ENCODE measurements at places on chromosomes 2 and 18.

- DNase-seq, result no peak
Measured at GRCh38 chr2:117330641-117331040, 483.9 kb upstream of the DDX18 start.

GRCh38 chr2:183172220-183172887, 48.1 kb downstream of the NUP35 start:
- no peak for DNase-seq

DNA sequence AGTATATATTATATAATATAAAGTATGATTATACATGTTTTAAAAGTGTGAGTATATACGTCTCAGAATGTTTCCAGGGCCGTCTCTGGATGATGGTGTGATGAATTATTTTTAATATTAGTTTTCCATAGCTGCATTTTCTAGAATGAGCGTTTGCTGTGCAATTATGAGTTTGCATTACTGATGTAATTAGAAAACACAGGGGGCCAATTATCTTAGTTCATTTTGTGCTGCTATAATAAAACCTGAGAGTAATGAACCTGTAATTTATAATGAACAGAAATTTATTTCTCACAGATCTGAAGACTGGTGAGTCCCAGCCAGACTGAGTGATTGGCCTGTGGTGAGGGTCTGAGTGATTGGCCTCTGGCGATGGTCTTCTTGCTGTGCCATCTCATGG, 4.0 kb upstream of the HJURP start:
- no peak for DNase-seq

GRCh38 chr2:121148481-121148880, 136.5 kb downstream of the TFCP2L1 start:
- no peak for DNase-seq

- no peak for DNase-seq
Measured at GRCh38 chr2:65103013-65103715, 26.7 kb downstream of the RAB1A start.

All from GM13976 (cell line).